Amniotic stem cell (primary cell): ENCODE measurements at places on chromosomes 16 and 17.
A peak's percentile ranks its signal among the peaks of the same experiment; 100 is the strongest.

DNA sequence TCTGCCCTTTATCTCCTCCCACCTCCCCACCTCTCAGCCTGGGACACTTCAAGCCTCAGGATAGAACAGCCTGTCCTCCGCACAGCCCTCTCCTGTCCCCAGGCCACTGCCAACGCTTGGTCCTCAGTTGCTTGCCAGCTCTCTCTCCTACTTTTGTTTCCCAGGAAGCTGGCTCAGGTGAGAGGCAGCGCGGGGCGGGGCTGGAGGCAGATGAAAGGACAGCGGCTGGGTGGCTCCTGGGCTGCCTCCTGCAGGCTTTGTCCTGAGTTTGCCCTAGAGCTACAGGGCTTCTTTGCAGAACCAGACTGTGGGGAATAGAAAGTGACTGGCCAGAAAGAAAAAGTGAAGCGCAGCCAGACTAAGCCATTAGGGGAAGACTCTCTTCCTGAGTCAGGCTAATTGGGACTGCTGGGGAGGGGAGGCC lies 48.2 kb upstream of the CDC42EP4 start:
- no peak for DNase-seq

GRCh38 chr17:28008513-28008912 lies 34.0 kb upstream of the NLK start:
- DNase-seq: no peak

- DNase-seq: no peak
Observed at GRCh38 chr17:48259694-48260291, 152.2 kb downstream of the SNX11 start.

DNA sequence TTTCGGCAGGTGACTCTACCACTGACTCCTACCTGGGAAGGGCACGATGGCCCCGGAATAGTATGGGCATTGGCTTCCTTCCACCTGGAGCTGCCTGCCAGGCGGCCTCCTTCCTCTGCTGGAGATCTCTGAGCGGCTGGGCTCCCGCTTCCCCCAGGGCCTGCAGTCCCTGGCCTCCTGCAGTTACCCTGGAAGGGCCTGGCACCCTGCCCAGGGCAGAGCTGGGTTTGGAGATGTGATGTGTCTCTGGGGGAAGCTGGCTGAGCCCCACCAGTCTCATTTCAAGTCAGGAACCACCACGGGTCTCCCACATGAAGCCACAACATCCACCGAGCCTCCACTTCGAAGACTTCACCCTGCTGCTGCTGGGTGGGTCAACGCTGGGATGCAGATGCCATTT lies 97.9 kb downstream of the IRF8 start:
- no peak for DNase-seq

DNA sequence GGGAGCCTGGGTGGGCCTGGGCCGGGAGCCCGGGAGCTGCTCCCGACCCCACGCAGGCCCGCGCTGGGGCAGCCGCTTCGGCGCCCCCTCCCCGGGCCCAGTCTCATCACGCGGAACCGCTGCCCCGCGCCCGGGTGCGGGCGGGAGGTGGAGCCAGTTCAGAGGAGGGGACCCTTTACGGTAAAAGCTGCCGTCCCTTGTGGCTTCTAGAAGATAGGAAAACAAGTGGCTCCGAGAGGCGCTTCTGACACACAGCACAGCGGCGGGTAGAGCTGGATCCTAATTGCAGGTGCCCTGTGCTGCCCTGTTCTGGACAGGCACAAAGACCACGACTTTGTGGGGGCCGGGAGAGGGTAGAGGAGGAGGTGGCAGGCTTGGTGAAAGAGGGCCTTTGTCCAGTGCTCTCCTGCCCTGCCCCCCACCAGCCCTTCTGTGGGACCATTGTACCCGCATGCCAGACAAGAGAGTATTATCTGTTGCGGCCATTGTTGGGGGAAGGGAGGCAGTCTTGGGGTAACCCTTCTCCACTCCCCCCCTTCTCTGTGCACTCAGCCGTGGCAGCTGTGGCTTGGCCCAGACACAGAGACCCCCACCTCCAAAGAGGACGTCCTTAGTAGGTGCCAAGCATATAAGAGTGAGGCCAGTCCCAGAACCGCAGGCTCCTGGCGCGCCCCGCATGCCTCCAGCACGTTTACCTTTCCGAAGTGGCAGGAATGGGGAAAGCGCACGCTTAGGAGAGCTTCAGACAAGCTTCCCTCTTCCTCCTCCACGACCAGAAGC lies 736 bp downstream of the CNP start:
- DNase-seq: no peak

GRCh38 chr17:31467502-31468256 lies 76.2 kb downstream of the RAB11FIP4 start:
- no peak for DNase-seq

- DNase-seq: no peak
Observed at GRCh38 chr16:13376174-13376573, 474.8 kb downstream of the SHISA9 start.

GRCh38 chr17:27539152-27539551 lies 82.9 kb downstream of the KSR1 start:
- DNase-seq: no peak

GRCh38 chr16:17936766-17937402 lies 399.7 kb downstream of the NPIPA8 start:
- no peak for DNase-seq

DNA sequence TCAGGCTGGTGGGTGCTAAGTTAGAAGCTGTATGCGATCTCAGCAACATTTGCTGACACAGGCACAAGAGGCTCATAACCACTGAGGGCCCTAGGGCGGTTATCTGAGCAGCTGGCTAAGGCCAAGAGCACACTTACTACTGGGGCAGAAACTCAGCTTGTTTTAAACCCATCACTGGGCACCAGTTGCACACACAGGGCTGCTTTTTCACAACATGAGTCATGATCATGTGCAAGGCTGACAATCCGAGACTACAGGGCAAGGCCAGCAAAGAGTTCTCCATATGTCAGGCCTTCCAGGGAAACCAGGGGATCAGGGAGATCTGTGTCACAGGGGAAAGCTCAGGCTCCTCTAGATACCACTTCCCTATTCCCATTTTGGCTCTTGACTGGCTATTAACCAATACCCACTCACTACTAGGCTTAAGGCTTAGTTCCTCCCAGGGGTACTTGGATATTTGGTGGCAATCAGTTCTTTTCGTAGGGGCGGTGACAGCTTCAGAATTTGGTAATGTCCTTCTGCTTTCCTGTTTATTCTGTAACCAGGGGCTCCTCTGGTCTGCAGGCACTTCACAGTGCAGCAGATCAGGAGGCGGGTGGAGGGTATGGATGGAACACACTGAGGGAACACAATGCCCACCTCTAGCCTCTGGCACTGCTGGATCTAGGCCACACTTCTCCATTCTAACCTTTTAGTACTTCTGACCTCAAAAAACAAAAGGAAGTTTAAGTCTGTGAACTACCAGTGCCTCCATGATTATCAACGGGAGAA lies 44.9 kb upstream of the ERN1 start:
- DNase-seq: no peak

DNA sequence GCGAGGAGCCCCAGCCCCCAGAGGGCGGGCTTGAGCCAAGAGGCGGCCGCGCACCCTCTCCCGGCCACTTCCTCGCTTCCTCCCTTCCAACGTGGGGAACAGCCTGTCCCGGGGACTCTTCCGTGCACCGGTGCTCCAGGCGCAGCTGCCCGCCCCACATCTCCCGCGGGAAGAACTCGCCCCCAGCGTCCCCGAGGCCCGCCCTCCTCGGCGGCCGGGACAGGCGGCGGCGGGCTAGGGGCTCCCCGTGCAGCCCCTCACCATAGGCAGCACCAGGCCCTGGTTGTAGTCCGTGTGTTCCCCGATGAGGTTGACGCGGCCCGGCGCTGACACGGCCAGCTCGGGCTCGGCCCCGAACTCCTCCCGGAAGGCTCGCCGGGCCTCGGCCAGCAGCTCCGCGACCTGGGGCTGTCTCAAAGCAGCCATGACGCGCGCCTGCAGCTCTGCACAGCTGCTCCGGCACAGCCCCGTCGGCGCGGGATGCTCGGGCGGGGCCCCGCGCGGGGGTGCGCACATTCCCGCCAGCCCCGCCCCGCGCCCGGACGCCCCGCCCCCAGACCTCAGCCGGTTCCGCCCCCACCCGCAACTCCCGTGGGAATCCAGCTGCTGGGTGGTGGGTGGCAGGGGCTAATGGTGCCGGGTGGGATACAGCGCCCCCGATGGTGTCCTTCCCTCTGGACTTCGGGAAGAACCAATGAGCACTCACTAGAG lies at the start of gene GALK1:
TSS of gene GALK1 (minus strand) at position 482 of the 711 bp plus-strand sequence. CDS start at position 426, 56 bp downstream.
- peak; percentile 54 for DNase-seq

DNA sequence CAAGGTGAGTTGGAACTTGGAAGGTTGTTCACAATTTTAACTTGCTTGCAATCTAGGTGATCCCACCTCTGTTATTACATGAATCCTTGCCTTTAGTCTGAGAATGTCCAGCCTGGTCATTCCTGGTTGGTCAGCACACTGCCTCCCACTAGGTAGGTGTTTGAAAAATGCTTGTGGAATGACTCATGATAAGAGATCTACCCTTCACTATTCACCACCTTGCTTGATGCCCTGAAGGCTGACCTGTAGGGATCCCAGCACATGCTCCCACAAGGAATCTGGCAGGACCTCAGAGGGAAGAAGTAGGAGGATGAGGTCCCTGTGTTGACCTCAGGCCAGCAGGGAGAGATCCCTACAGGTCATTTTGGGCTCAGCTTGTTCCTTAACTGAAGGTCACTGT lies 30.2 kb upstream of the ABCA3 start:
- no peak for DNase-seq

- DNase-seq: no peak
Observed at GRCh38 chr17:40951011-40951622, 13.7 kb upstream of the KRT23 start.

DNA sequence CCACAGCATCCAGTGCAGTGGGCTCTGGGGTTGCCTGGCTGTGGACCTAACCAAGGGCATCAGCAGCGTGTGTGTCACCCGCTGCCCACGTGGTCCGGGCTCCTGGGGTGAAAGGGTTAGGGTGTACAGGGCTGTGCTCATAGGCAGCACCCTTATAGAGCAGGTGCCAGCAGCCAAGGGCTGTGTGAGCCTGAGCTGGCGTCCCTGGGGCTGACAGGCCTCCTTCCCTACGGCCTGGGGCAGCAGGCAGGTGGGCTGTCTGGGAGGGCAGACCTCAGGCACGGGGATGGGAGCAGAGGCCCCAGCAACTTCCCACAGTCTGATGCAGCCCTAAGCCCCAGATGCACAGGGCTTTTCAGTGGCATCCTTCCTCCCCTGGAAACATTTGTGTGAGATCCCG lies 13.9 kb downstream of the CD300A start:
- no peak for DNase-seq

DNA sequence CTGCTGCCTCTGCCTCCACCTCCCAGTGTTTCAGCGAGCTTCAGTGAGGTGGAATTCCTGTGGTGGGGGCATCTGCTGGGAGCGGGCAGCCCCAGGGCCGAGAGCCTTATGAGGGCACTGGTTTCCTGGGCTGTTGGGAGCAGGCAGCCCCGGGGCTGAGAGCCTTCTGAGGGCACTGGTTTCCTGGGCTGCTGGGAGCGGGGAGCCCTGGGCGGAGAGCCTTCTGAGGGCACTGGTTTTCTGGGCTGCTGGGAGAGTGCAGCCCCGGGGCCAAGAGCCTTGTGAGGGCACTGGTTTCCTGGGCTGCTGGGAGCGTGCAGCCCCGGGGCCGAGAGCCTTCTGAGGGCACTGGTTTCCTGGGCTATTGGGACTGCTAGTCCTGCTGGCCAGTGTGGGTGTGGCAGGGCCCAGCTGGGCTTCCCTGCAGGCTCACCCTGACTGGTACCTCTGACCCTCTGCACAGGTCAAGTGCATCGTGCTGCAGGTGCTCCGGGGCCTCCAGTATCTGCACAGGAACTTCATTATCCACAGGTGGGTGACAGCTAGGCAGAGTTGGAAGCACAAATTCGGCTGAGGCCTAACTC lies 5.6 kb downstream of the CDK10 start:
- DNase-seq: no peak

DNA sequence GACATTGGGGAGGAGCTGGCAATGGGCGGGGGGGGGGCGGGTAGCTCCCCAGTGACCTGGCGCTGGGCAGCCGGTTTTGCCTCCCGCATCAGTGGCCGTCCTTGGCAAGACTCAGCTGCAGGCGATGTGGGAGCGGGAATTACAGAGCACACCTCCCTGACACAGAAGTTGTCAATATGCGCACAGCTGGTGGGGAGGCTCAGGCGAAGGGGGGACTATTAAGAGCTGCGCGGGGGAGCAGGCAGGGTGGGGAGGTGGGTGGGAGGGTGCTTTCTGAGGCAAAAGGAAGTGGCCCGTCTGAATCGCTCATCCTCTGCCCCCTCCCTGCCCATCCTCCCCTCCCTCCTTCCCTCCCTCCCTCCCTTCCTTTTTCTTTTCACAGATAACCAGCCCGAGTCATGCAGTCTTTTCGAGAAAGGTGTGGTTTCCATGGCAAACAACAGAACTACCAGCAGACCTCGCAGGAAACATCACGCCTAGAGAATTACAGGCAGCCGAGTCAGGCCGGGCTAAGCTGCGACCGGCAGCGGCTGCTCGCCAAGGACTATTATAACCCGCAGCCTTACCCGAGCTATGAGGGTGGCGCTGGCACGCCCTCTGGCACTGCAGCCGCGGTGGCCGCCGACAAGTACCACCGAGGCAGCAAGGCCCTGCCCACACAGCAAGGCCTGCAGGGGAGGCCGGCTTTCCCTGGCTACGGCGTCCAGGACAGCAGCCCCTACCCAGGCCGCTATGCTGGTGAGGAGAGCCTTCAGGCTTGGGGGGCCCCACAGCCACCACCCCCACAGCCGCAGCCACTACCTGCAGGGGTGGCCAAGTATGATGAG lies 44.0 kb downstream of the SREBF1 start:
- DNase-seq: no peak

DNA sequence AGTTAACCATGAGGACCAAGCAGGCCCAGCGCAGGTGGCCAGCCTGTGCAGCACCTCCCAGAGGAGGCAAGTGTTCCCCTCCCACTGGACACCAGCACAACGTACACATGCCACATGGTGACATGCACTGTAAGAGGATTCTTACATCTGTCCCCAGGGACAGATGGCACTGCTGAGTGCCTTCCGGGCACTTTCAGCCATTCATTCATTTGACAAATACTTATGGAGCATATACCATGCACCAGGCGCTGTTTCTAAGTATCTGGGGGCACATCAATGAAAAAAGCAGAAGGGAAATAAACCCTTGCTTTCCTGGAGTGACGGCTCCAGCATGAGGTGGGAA lies 79.6 kb downstream of the GAS7 start:
- no peak for DNase-seq

DNA sequence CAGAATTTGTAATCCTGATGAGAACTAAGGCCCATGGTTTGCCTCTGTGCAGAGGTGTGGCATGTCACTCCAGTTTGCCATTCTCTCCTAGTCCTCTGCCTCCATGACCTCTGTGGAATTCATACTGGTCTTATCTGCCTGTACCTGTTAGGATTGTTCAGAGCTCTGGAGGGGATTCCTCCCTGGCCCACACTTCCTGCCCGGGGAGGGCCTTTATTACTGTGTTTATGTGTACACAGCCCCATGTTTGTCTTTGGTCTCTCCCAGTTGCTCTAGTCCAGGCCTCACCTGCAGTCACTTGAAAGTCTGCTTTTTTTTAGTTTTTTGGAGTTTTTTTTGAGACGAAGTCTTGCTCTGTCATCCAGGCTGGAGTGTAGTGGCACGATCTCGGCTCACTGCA lies 36.4 kb downstream of the RHBDL3 start:
- no peak for DNase-seq

- peak; percentile 39 for DNase-seq
Observed at GRCh38 chr17:57889892-57890856, 40.3 kb upstream of the MRPS23 start.
